ENCODE measurements at places on chromosomes 4 and X.

GRCh38 chrX:71991164-71991563 is 80.5 kb downstream of the NHSL2 start:
- DNase-seq, result no peak

DNA sequence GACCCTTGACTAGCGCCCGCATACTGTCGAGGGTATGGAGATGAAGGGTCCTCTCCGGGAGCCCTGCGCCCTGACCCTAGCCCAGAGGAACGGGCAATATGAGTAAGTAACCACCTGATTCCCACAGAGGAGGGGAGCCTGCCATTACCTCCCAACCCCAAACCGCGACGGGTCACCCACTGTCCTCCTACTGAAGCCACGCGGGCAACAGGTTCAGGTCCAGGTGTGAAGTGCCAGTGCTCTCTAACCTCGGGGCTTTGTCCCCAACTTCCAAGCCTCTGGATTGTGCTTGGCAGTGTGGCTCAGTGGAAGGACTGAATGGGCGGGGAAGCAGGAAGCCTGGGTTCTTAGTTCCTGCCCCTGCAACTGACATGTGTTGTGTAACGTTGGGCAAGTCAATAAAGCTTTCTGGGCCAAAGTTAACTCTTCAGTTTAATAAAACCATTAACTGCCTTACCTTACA is 694 bp downstream of the OCRL start:
- DNase-seq, result no peak

GRCh38 chrX:130909469-130910136 is 6.6 kb upstream of the ENOX2 start:
- DNase-seq, result no peak

DNA sequence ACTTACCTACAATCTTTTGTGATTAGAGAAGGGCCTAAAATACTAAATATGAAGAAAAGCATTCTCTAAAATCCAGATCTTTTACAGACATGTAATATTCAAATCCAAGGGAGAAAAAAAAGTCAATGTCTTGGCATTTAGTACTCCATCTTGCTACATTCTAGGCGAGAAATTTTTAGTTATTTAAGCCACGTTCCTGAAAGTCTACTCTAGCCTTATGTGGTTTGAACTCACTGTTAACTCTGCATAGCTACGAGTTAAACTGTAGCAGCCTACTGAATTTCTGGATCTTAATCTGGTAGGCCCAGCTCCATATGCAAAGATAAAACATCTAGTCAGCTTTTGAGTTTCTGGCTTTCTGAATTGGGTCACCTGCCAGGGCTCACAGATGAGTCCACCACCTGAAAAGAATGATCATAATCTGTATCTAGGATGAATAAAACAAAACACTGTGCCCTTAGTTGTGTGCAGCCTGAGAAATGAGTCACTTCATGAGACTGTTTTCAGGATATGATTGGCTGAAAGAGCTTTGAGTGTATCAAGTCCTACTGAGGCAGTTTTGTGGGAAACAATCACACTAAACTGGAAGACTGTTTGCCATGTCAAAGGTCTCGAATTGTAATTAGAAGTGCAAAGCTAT is 3.2 kb upstream of the NEK1 start:
- no peak for DNase-seq

DNA sequence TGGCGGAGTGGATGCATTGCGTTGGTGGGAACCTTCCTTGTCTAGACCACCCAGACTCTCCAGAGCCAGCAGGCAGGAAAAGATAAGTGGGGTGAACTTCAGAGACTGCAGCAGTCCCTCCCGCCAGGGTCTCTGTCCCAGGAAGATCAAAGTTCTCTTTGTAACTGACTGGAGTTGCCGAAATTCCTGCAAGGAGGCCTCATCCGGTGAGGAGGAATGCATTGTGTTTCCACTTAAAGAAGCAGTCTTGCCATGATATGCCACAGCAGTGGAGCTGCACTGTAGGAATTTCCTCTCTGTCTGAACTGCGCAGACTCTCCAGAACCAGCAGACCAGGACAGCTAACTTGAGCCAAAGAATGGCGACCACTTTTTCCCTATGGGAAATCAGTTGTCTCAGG is 1190.4 kb downstream of the TECRL start:
- no peak for DNase-seq

- no peak for DNase-seq
Observed at GRCh38 chrX:41688835-41689234, at the start of gene GPR34. TSS of gene GPR34 (plus strand) at chrX:41688973. CDS start at chrX:41695634, 6,661 bp downstream.

DNA sequence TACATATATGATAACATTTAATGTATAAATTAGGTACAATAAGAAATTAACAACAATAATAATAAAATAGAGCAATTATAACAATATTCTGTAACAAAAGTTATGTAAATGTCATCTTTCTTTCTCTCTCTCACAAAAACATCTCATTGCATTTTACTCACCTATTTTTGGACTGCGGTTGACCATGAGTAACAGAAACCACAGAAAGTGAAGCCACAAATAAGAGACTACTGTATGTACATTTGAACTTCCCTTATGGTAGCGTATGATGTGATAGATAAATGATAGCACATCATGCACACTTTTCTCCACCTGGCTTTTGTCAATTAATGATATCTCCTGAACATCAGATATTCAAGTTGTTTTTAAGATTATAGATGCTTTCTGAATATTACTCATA is 80.5 kb downstream of the HNRNPD start:
- no peak for DNase-seq

- no peak for DNase-seq
Observed at GRCh38 chrX:115696039-115696438, 135.1 kb downstream of the PLS3 start.

Measured in keratinocyte (primary cell).